Cortex of kidney (tissue), 1 donor: ENCODE measurements at places on chromosomes 5 and 9.

GRCh38 chr5:34854459-34855174 is 15.7 kb downstream of the TTC23L start:
- no peak for DNase-seq

DNA sequence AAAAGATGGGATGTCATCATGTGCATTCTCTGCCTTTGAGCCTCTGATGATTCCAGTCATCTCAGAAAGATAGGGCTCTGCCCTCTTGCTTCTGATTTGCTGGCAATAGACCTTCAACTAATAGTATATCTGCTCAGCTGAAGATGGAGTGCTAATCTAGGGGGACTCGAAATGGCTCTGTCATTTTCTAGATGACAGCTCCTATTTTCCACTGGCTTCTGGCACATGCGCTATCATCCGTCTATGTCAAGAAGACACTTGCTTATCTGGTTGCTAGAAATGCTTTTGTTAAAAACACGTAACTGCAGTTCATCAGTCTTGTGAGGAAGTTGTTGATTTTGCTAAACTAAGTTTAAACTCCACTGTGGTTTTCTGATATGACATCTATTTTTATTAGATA is 265.5 kb upstream of the ZNF608 start:
- no peak for DNase-seq

GRCh38 chr9:75812141-75812540 is 78.3 kb upstream of the PCSK5 start:
- DNase-seq: no peak

- DNase-seq: no peak
Observed at GRCh38 chr5:131386779-131387178, 122.9 kb downstream of the CDC42SE2 start.

DNA sequence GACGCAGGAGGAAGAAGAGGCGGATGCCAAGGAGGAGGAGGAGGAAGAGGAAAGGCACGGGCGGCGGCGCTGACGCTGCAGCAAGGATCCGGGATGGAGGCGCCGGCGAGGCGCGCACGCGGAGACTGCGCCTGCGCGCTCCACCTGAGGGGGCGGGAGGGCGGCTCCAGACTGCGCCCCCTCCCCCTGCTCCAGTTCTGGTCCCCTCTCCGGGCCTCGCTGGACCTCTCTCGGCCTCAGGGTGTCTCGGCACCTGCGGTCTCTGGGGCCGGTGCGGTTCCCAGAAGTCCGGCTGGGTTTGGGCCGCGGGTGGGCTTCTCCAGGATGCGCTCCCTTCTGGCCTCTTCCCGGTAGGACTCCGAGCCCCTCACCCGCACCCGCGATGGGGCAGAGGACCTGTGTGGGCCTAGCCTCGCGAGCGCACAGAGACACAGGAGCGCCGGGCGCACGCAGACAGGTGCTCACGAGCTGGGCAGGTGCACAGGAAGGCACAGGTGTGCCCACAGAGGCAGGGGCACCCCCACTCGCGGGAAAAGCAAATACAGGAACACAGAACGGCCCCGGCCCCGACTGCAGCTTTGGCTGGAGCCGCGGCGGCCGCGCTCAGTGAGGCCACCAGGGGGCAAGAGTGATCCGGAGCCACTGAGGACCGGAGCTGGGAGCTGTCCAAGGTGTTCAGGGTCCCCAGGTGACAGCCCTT is at the start of gene NPDC1:
NPDC1 (minus strand) TSS at position 90 of the 700 bp plus-strand sequence. CDS start 188 bp downstream, outside the sequence.
- no peak for DNase-seq

- DNase-seq: no peak
Observed at GRCh38 chr5:120706877-120707276, 242.8 kb downstream of the PRR16 start.

DNA sequence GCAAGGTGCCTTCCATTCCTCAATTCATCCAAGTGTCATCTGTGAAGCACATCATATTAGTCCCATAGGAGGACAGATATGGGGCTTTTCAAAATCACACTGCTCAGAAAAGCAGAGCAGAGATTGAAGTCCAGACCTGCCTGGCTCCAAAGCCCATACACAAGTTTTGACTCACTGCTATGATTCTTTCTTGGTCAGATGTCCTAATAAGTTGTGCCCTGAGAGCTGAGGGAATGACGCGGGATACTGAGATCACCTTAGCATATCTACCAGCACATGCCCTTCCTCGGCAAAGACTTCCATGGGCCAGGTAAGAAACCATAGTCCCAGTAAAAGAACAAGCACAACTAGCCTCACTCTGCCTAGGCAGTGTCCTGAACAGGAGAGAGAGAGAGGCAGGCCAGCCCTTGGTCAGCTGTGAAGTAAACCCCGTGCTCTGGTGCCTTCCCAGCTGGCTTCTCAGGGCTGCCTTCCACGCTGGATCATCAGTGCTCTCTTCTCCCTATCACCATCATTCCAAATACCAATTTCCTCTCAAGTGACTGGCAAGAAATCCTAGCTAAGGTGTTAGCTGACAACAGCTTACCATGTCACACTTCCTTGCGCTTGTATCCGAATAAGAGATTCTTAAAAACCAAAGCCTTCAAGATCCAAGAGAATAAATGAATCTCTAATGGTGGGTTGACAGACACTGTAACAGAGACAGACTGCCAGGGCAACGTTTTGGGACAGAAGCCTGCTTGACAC is 73.2 kb downstream of the SIL1 start:
- DNase-seq: no peak

- no peak for DNase-seq
Observed at GRCh38 chr9:110101531-110102161, 106.3 kb downstream of the C9orf152 start.

DNA sequence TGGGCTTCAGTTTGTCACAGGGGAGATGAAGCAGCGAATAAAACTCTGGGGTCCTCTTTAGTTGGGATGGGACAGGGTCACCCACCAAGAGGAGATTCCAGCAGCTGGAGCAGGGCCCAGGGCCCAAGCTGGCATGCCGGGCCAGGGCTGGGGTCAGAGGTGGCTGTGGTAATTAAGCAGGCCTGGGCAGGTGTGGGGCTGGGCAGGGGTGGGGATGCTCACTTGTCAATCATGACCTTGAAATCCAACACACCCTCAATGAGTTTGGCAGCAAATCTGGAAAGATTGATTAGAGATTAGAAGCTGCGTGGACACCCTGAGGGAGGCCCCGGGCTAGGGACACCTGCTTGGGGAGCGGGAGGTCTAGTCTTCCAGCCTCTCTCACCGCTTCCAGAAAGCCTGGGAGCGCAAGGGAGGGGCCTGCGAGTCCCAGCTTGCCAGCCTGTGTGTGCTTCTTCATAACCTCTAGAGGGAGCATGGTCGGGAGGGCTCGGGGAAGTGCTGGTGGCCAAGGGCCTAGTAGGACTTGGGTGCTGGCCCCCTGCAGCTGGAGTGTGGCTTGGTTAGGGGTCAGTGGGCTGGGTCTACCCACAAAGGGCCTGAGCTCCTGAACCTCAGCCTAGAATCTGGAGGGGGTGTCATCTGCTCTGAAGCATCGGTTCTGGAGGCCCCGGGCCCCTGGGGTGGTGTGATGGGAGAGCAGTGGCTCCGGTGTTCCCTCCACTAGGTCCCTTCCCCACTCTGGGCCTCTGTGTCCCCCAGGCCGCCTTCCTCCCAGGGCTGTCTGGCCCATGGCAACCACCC is 7.6 kb downstream of the CRAT start:
- no peak for DNase-seq

GRCh38 chr9:103139891-103140290 is 144.8 kb downstream of the CYLC2 start:
- DNase-seq: no peak

DNA sequence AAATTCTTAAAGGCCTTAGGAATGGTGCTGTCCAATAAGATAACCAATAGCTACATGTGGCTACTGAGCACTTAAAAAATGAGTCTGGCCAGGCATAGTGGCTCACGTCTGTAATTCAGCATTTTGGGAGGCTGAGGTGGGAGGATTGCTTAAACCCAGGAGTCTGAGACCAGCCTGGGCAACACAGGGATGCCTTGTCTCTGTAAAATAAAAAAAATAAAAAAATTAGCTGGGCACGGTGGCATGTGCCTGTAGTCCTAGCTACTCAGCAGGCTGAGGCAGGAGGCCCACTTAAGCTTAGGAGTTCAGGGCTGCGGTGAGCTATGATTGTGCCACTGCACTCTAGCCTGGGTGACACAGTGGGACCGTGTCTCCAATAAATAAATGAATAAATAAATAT is 1.3 kb upstream of the SLC22A5 start:
- DNase-seq: no peak

DNA sequence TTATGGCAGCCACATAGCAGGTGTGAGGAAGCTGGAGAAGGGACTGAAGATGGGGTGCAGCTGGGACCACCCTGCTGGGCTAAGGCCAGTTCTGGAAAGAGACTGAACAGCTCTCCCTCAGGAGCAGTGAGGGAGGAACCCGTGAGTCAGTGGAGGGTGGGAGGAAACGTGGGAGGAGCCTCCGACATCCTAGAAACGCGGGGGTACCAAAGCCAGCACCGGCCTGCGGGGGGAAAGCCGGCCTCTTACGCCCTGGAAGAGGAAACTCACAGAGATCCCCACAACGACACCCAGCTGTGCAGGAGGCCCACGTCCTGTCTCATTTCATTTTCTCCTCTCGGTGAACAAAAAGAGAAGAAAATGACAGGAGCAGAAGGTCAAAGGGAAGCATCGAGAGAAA is 185.8 kb upstream of the IRX4 start:
- DNase-seq: no peak
